Activated CD4-positive, alpha-beta T cell treated with anti-CD3 and anti-CD28 coated beads for 36 hours (primary cell): ENCODE measurements at places on chromosomes 7 and 10.

DNA sequence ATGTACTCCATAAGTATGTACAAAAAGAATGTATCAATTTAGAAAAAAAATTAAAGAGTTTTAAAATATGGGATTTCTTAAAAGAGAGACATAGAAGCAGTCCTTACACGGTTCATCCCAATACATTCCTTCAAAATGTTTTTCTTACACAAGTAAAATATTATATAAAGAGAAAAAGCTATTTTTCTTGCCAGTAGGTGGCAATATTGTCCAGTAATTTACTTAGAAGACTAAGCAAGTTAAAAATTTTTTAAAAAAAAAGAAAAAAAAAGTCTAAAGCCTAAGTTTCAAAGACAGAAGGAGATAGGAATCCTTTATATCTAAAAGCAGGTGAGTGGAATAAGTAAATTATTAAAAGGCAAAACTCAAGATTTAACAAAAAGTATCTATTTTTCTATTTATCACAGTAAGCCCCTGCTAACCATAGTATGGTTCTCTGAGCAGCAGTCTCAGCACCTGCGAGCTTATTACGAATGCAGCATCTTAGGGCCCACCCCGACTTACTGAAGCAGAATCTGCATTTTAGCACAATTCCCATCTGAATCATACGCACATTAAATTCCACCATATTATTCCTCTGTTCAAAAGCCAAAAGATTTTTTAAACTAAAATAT lies 240.6 kb downstream of the DGKI start:
- H3K27me3 ChIP-seq, result peaks cover 11% of the 10 kb centered on the region
- DNase-seq, result no peak
- H3K4me1 ChIP-seq, result no peaks in the 10 kb centered on the region
- H3K4me3 ChIP-seq, result no peak overlapping the region

DNA sequence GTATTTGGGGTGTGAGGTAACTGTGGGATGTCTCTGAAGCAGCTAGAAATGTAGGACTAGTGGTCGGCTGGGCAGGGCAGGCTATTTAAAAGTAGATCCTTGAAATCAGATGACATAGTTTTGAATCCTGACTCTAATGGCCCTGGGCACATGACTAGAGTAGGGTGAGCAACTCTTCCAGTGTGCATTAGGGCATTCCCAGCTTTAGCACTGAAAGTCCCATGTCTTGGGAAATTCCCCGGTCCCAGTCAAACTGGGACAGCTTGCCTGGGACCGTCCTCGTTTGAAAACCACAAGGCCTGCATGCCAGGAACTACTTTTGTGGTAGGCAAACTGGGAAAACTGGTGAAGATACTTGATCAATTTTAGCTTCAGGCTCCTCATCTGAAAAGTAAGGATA lies 255.3 kb downstream of the PTEN start:
- H3K27ac ChIP-seq, result no peak overlapping the region
- peaks cover 15% of the 10 kb centered on the region for H3K27me3 ChIP-seq
- no peak for DNase-seq
- peaks cover 15% of the 10 kb centered on the region for H3K4me1 ChIP-seq
- H3K36me3 ChIP-seq, result no peaks in the 10 kb centered on the region
- H3K4me3 ChIP-seq, result no peak overlapping the region

- peak overlapping the region; percentile 17 for H3K27ac ChIP-seq
- no peak overlapping the region for H3K4me3 ChIP-seq
- H3K27me3 ChIP-seq, result no peaks in the 10 kb centered on the region
- H3K4me1 ChIP-seq, result peaks cover 54% of the 10 kb centered on the region
Measured at GRCh38 chr7:127666602-127667001, 14.6 kb downstream of the SND1 start.

GRCh38 chr10:127880557-127880956 lies 12.2 kb downstream of the CLRN3 start:
- no peaks in the 10 kb centered on the region for H3K27me3 ChIP-seq
- peaks cover 12% of the 10 kb centered on the region for H3K4me1 ChIP-seq
- no peak overlapping the region for H3K4me3 ChIP-seq
- H3K27ac ChIP-seq, result no peak overlapping the region

GRCh38 chr10:128047351-128047750 lies 78.9 kb downstream of the MKI67 start:
- H3K27ac ChIP-seq, result peak overlapping the region; percentile 94
- DNase-seq, result peak; percentile 92
- H3K27me3 ChIP-seq, result no peaks in the 10 kb centered on the region
- H3K36me3 ChIP-seq, result peaks cover 40% of the 10 kb centered on the region

DNA sequence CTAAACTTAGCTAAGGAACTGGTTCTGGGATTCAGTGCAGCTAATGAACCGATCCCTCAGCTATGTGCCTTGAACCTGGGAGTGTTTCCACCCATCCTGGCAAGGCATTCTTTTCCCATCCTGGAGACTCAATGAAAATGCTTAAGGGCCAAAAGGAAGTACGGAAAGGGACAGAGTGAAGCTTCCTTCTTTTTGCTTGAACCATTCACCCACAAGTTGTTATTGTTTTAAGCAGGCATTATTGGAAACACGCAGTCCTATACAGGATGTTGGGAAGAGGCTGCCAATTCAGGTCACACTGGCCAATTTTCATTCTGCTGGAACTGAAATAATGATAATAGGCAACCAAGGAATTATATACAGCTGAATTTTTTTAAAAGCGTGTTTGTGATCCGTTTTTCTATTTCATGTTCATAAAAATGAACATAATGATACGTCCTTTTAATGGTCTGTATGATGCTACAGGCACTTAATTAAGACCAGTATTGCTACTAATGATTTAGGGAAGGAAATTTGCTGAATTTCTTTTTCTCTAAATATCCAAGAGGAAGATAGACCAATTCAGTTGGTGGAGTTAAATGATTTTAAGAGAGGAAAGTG lies 57.8 kb upstream of the FZD1 start:
- no peak overlapping the region for H3K4me3 ChIP-seq
- H3K36me3 ChIP-seq, result no peaks in the 10 kb centered on the region
- peaks cover 4% of the 10 kb centered on the region for H3K4me1 ChIP-seq
- H3K27ac ChIP-seq, result no peak overlapping the region

DNA sequence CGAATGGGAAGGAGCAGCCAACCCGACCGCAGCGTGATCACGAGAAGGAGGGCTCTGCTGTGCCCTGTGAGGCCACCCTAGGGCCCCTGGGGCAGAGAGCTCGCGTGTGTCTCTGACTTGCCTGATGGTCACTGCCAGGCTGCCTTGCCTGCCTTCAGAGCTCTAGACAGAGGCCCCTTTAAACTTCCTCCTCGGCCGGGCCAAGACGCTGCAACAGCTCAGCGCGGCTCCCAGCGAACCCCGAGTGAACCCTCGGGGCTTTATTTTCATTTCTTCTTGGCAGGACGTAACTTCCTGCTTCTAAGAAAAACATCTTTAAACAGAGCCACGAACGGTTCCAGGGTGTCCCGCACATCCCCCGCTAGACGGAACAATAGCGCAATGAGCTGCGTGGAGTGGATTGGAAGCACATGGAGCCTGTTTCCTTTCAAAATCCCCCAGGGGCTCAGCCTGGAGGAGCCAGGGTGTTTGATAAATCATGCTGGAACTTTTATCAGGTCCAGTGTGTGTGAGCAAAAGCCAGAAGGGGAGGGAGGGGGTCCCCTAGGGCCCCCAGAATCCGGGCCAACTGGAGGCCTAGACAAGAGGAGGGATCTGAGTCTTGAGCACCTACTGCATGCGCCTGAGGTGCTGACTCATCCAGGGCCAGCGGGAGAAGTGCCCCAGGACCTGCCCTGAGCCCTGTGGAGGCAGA lies 134.1 kb upstream of the GDF10 start:
- H3K4me1 ChIP-seq, result peaks cover 34% of the 10 kb centered on the region
- H3K27me3 ChIP-seq, result peaks cover 1% of the 10 kb centered on the region
- H3K4me3 ChIP-seq, result peak overlapping the region; percentile 62
- DNase-seq, result peak; percentile 55
- H3K27ac ChIP-seq, result peak overlapping the region; percentile 87

DNA sequence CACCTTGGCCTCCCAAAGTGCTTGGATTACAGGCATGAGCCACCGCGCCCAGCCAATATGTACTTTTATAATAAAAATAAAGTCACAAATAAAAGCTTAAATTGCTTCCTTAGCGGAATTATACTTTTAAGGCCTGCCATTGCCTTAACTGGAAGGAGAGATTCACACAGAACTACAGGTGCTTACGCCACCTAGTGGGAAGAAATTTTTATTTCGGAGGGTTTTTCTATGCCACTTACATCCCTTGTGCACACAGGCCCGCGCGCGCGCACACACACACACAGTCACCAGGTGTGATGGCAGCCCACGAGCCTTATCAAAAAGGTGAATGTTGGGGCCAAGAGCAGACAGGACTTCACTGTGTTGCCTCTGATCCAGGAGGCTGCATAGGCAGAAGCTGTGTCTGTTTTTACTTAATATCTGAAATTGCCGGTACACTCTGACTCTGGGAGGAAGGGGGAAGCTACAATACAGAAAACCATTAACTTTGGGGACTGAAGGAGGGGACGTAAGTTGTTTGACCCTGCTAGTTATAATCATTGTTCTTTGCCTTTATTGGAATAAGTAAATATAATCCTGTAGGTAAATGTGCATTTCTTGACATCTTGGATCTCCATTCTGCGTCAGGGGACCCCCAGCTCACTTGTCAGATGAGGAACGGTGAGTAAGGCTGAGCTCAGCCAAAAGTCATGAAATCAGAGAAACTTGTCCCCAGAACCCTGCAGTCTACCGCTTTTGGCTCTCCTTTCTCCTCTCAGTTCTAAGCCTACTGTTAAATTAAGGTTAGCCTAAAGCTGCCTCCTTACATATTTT lies 87.1 kb downstream of the SLC16A9 start:
- H3K36me3 ChIP-seq, result no peaks in the 10 kb centered on the region
- no peak overlapping the region for H3K4me3 ChIP-seq
- H3K4me1 ChIP-seq, result peaks cover 2% of the 10 kb centered on the region
- peak; percentile 63 for DNase-seq
- H3K27ac ChIP-seq, result no peak overlapping the region
- peaks cover 1% of the 10 kb centered on the region for H3K27me3 ChIP-seq

GRCh38 chr10:43923328-43923727 lies 274.6 kb upstream of the ZNF32 start:
- H3K36me3 ChIP-seq, result no peaks in the 10 kb centered on the region
- H3K4me1 ChIP-seq, result no peaks in the 10 kb centered on the region
- no peak overlapping the region for H3K4me3 ChIP-seq
- H3K27me3 ChIP-seq, result no peaks in the 10 kb centered on the region

- no peak for DNase-seq
- peaks cover 2% of the 10 kb centered on the region for H3K4me1 ChIP-seq
- H3K36me3 ChIP-seq, result no peaks in the 10 kb centered on the region
- H3K27me3 ChIP-seq, result peaks cover 20% of the 10 kb centered on the region
- H3K27ac ChIP-seq, result no peak overlapping the region
Measured at GRCh38 chr7:95919556-95919955, 147.2 kb downstream of the DYNC1I1 start.

- no peaks in the 10 kb centered on the region for H3K27me3 ChIP-seq
- H3K4me3 ChIP-seq, result no peak overlapping the region
- H3K36me3 ChIP-seq, result no peaks in the 10 kb centered on the region
- DNase-seq, result no peak
Measured at GRCh38 chr10:76315240-76315639, 883.8 kb downstream of the LRMDA start.

GRCh38 chr7:157204134-157204533 lies 65.4 kb downstream of the UBE3C start:
- H3K27me3 ChIP-seq, result no peaks in the 10 kb centered on the region
- no peak for DNase-seq
- no peak overlapping the region for H3K4me3 ChIP-seq
- H3K27ac ChIP-seq, result no peak overlapping the region

DNA sequence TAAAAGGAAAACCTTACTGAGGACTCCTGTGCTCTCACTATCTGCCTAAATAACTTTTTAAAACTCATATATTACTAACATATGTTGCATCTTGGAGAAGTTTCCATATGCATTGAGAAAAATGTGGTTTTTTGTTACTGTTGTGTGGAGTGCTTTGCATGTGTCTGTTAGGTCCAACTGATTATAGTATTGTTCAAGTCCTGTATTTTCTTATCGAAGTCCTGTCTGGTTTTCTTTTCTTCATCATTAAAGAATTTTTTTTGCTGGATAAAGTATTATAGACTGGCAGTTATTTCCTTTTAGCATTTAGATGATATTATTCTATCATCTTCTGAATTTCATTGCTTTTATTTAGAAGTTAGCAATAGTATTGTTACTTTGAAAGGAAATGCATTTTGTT lies 59.5 kb upstream of the ACSM6 start:
- H3K4me3 ChIP-seq, result no peak overlapping the region
- no peak overlapping the region for H3K27ac ChIP-seq
- no peaks in the 10 kb centered on the region for H3K4me1 ChIP-seq
- no peaks in the 10 kb centered on the region for H3K27me3 ChIP-seq

GRCh38 chr10:69398466-69398865 lies 18.3 kb downstream of the TACR2 start:
- no peaks in the 10 kb centered on the region for H3K27me3 ChIP-seq
- DNase-seq, result no peak
- no peak overlapping the region for H3K27ac ChIP-seq
- H3K36me3 ChIP-seq, result peaks cover 55% of the 10 kb centered on the region
- H3K4me3 ChIP-seq, result no peak overlapping the region

DNA sequence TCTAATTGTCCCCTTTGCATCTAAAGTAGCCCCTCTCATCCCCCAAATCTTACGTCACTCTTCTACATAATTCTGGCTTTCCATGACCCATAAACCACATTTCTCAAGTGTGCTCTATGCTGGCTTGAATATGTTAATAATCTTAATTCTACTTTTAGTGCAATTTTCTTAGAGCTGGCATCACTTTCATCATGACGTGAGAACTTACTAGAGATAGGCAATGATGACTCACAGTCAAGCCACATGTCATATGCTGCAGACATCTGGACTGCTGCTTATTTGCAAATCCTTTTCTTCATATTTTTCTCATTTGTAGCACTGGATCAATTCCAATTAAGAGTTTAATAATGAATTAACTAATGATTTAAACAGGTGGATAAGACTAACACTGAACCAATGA lies 260.7 kb upstream of the PRKCQ start:
- H3K27me3 ChIP-seq, result no peaks in the 10 kb centered on the region
- H3K36me3 ChIP-seq, result no peaks in the 10 kb centered on the region
- DNase-seq, result no peak
- no peak overlapping the region for H3K4me3 ChIP-seq
- H3K4me1 ChIP-seq, result peaks cover 6% of the 10 kb centered on the region

DNA sequence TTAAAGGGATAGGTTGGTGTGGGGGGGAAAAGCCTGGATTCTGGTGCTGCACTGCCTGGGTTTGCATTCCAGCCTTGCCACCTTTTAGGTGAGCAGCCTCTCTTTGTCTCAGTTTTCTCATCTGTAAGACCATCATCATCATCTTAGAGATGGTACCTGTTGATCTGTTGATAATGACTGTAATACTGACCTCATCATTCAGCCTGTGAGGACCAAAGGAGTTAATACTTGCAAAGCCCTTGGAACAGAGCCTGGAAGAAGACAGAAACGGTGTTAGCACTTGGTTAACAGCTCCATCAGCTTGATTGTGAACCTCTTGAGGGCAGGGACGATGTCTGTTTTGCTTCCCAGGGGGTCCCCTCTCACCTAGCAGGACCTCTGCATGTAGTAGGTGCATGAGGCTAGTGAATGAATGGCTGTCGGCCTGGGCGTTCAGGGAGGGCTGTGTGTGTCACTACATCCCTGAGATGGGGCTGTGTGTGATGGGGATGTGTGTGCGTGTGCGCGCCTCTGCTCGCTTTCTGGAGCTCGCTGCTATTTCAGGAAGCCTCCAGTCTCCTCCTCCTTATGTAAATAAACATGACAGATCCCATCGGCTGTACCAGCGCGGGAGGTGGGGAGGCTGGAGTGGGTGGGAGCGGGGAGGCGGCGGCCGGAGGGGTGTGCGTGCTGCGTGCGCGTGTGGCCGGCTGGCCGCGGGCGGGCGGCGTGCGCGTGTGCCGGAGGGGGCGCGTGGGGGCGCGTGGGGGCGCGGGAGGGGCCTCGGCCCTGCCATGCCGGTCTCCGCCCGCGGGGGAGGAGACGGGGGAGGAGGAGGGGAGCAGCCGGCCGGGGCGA lies 61.2 kb downstream of the NEURL1 start:
- H3K27me3 ChIP-seq, result peaks cover 32% of the 10 kb centered on the region
- peak overlapping the region; percentile 44 for H3K27ac ChIP-seq
- H3K4me1 ChIP-seq, result peaks cover 25% of the 10 kb centered on the region
- DNase-seq, result peak; percentile 57
- no peaks in the 10 kb centered on the region for H3K36me3 ChIP-seq
